ENCODE measurements at places on chromosomes 5 and 9.

DNA sequence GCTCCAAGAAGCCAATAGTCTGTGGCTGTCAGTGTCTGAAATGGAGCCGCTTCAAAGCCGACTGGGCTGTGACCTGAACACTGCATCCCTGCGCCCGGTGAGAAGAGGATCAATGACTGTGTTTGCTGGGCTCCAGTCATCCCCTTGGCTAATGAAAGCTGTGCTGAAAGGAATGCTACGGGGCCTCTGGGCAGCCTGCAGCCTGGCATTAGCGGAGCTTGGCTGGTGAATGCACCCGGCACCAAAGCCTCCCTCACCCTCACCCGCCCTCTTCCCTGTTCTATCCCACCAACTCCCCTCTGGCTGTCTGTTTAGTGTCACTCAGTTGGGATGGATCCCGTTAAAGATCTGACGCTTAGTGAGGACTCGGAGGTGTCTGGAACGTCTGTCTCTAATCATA lies 355.3 kb downstream of the BNC2 start:
- no peak for DNase-seq

DNA sequence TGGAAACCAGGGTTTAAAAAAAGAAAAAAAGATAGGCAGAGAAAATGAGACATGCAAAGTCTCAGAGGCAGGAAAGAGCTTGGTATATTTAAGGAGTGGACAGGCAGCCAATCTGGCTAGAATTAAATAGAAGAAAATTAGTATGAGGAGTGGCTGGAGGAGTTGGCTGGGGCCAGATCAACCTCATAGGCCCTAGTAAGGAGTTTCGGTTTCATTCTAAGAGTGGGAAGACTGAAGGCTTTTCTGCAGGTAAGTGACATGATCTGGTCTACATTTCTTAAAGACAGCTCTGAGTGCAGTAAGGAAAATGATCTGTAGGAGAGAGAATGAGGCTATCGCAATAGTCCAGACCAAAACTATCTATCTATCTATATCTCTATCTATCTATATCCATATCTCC lies 27.5 kb downstream of the ADRB2 start:
- DNase-seq, result no peak

- DNase-seq, result no peak
These were observed 205.5 kb upstream of the SLC24A2 start for GRCh38 chr9:19994296-19994695.

- no peak for DNase-seq
These were observed 275.9 kb upstream of the WWC1 start for GRCh38 chr5:168015506-168015905.

- no peak for DNase-seq
These were observed 16.6 kb downstream of the ZNF131 start for GRCh38 chr5:43137326-43137725.

GRCh38 chr9:73951147-73951546 lies 546.0 kb upstream of the RORB start:
- DNase-seq, result no peak

- no peak for DNase-seq
These were observed 139.9 kb downstream of the GPBP1 start for GRCh38 chr5:57313716-57314115.

DNA sequence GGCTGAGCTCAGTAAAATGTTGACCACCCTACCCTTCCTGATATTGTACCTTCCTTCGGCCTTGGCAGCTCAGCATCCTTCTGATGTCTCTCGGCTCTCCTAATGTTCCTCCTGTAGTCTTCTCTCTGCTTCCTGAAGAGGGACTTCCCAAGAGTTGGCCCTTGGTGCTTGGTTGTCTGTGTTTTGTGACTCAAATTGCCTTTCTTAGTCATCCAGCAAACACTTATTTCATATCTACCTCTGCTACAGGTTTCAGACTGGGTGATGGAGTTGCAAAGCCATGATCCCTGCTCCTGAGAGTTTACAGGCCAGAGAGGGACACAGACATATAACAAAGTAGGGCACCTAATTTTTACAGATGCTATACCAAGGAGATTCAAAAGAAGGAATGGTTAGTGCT lies 70.1 kb downstream of the SV2C start:
- no peak for DNase-seq

- no peak for DNase-seq
These were observed 282.7 kb downstream of the ENC1 start for GRCh38 chr5:74357827-74358226.

- no peak for DNase-seq
These were observed 17.5 kb downstream of the ABO start for GRCh38 chr9:133257465-133257956.

GRCh38 chr5:175685701-175686350 lies 28.0 kb downstream of the HRH2 start:
- no peak for DNase-seq

DNA sequence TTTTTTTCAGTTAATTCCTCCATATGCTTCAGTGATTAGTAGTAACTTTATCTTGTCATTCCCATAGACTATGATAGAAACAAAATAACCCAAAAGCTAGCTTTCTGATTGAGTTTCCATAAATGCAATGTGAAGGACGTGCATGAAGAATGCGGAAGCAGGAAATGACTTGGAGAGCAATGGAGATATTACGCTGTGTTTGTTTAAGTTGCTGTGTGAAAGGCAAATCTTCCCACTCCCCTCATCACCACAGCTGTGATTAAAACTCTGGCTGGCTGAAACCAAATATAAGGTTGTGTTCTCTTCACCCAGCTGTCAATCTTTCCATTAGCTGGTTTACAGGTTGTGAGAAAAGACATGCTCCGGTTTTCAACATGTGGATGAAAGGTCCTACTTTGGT lies 83.9 kb downstream of the NR2F1-AS1 start:
- DNase-seq, result no peak

DNA sequence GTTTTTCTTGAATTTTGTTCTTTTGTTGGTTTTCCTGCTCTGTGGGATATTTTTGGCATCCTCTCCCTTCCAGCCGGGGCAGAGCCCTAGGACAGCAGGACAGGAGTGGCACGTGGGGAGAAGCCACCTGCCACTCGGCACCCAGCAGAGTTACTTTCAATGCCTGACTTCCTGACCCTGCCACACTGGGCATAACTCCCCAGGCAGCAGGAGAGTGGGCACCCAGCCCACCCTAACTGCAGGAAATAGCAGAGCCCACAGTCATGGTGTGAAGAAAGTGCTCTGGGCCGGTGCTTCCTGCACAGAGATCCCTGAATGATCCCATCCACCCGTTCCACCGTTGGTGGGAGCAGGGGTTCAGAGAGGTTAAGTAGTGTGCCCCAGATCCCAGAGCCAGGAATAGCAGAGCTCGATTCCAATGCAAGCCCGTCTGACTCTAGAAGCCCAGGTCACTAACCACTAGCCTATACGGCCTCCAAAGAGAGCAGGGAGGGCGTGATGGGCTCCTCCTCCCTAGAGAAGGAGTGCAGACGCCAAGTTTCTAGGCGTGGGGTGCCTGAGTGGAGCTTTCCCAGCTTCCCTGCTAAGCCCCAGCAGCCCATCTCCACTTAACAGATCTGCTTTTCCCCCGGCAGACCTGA lies 8.1 kb upstream of the NUP214 start:
- no peak for DNase-seq

DNA sequence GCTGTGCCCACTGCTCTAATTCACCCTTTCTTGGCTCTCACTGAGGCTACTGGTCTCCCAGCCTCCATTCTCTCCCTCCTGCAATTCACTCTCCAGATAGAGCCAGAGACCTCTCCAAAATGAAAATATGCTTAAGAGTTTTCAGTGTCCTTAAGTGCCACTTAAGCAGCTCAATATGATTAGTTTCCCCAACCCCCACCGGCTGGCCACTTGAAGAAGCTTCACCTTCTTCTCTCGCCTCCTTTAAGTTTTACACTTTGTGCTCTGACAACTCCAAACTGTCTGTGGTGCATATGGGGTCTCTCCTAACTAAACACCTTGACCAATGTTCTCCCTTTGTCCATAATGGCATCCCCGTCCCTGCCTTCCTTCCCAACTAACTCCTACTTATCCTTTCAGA lies 53.4 kb downstream of the CDK5RAP2 start:
- no peak for DNase-seq

- DNase-seq, result no peak
These were observed 167.9 kb upstream of the PANK3 start for GRCh38 chr5:168746893-168747640.

DNA sequence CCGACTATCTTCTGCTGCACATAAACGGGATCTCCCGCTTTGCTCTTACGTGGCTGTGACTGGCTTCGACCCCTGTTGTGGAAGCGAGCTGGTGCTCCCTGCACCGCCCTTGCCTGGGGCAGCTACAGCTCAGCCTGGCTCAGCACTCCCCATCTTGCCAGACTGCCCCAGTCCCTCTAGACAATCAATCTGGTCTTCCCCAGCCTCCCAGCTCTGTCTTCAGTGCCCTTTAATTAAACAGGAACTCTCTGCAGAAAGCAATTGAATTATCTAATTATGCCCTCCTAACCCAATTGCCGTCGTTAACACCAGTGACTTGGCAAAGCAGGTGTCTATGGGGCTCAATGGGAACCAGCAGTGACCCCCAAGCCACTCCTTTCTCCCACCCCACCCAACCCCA lies 18.9 kb upstream of the NTNG2 start:
- no peak for DNase-seq

GRCh38 chr9:94808926-94809700 lies 82.6 kb downstream of the AOPEP start:
- no peak for DNase-seq

GRCh38 chr9:136348691-136349090 lies 14.9 kb downstream of the DNLZ start:
- no peak for DNase-seq

GRCh38 chr5:81052325-81052724 lies 92.2 kb downstream of the RASGRF2 start:
- no peak for DNase-seq

- no peak for DNase-seq
These were observed 11.6 kb upstream of the TYRP1 start for GRCh38 chr9:12681620-12682019.

GRCh38 chr9:116668970-116669695 lies 18.0 kb upstream of the TRIM32 start:
- DNase-seq, result no peak

DNA sequence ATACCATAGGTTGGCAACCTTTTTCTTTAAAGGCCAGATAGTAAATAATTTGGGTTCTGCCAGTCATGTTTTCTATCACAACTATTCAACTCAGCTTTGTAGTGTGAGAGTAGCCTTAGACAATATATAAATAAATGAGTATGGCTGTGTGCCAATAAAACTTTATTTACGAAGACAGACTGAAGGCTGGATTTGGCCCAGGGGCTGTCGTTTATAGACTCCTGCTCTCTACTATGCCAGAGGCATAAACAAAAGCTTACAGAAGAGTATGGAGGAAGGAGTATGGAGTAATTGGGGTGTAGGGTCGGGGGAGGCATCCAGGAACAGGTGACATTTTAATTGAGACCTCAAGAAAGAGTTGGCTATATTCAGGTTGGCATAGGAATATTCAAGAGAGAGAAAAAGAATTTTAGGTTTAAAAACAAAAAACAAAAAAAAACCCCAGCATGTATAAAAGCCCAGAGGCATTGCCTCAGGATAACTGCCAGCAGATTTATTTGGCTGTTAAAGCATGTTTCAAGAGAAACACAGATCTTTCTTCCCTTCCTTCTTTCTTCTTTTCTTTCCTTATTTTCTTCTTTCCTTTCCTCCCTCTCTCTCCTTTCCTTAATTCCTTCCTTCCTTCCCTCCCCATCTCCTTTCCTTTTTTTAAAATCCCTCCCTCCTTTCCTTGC lies 39.9 kb downstream of the SLIT3 start:
- DNase-seq, result no peak

DNA sequence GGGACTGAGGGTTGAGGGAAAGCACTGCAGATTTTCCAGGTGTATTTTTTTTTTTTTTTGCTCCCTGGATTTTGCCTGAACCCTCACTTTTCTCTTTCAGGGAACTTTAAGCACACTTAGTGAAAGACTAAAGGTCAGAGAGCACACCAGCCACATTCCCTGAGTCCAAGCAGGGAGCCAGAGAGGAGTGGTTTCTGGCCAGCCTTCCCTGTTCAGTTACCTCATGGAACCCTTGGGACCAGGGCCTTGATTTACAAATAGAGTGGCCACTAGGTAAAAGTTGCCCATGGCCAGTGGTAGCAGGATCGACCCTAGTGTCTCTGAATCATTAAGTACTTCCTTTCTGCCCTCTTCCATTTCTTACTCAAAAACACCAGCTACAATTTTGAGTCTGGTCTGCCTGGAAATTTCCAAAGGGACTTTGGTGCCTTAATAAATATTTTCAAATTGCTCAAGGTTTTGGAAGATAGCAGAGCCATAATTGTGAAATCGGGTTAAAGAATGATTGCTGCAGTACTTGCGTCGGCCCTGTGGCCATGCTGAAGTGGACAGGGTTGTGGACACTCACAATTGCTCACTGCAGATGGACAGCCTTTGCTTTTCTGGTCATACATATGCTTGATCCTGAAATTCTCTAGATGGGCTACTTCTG lies 14.5 kb downstream of the PALM2AKAP2 start:
- no peak for DNase-seq

DNA sequence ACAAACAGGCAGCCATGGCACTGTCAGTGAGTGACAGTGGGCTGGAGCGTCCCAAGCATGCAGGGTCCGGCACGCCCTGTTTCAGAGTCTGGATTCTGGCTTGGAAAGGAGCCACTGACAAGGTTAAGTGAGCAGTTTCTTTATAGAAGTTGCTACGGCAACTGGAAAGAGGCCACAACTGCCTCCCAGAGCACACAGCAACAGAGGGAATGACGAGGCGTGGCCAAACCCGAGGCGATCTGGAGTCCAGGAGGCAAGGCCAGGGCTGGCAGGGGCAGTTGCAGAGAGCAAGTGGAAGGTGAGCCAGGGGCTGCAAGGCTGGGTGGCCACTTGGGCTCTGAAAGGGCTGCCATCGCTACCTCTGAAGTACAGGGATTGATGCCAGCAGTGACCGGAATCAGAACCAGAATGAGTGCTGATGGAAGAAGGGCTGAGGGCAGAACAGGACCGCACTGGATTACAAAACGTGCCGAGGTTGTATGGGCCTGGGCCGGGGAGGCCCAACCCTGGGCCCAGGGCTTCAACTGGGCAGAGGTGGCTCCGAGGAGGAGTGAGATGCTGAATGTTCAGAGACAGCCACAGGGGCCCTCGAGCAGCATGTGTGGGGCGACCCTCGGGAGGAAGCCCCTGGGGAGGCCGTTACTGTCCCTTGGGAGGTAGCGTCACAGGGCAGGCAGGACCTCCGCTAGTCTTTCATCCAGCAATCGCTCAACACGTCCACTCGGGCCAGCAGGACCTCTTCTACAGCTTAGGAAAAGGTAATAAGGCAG lies 4.6 kb downstream of the MRPL41 start:
- DNase-seq, result no peak

- DNase-seq, result no peak
These were observed 3.7 kb downstream of the ARRDC3 start for GRCh38 chr5:91379246-91379913.

- DNase-seq, result no peak
These were observed 34.2 kb downstream of the MARCHF6 start for GRCh38 chr5:10387690-10388089.

DNA sequence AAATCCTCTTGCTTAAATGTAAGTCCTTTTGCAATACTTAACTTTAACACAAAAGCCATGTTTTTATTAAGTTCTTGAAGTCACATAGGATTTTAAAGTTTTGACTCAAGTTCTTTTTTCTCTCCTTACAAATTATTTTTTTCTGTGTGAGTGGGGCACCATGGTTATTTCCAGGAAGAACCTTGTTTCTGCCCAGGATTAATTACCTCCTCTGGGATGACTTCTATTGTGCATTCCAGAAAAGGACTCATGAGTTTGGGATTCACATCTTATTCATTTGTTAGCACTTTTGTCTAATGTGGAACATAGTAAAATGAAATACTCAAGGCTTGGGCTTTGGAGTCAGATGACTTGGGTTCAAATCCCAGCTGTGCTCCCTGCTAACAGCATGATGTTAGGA lies 421.4 kb upstream of the WWC1 start:
- DNase-seq, result no peak
